ENCODE measurements at places on chromosomes 5 and 9.

DNA sequence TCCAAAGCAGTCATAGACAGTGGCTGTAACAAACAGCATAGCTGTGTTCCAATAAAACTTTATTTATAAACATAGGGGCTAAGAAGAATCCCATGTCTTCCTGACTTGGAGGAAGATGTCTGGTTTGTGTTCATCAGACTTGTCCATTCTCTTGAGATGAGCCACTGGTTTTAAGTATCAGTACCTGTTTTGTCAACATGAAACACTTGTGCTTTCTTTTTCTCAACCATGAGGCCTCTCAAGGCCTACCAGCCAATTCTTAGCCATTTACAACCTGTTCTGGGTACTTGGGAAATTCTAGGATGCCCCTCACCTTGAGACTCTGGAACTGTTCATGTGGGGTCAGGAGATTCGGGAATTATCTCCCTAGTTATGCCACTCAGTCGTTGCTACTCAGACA, 154.3 kb upstream of the PPP1R2B start:
- no peak for DNase-seq

DNA sequence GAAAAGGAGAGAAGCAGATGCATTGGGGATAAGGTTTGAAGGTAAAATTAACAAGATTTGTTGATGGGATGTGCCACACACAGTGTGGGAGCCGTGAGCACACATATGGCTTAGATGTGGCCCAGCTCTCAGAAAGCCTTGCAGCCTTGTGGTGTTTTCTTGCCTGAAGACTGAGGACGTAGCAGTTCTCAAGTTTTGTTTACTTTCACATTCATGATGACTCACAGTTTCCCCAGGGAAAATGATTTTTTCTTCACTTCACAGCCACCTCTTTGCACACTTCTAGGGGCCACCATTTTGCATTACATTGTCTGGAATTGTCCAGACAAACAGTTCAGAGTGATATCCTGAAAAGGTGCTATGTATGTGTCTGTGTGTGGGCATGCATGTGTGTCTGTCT, 126.2 kb downstream of the BASP1 start:
- DNase-seq, result no peak

DNA sequence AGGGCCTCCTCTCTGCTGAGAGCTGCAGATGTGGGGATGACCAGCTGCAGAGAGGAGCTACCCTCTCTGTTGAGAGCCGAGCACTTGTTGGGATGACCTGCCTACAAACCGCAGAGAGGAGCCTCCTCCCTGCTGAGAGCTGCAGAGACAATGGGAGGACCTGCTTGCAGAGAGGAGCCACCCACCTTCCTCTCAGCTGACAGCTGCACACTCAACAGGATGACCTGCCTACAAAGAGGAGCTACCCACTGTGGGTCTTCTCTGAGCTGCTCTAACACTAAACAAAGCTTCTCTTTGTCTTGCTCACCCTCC, 19.6 kb downstream of the TMEM38B start:
- DNase-seq, result no peak

DNA sequence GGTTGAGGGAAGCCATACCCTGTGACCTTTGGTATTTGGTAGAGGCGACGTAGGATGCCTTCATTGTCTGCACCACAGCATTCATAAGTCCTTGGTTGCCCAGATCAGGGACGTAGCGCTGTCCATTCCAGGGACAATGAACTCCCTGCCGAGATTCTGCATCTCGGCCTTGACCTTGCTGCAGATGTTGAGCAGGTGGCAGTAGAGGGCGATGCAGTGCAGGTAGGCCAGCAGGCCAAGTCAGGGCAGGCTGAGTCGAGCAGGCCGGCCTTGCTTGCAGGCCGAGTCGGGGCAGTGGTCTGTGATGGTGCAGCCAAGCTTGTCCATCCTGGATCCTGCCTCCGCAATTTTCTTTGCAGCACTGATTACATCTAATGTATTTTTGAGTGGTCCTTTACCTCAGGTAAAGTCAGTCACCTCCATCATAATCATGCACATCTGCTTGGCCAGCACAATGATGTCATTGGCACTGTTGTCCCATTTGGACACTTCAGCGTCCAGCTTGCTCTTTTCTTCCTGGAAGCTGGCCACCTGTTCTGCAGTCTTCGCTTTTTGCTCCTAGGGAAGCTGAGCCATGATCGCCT, 93.4 kb upstream of the CCDC112 start:
- DNase-seq, result no peak

GRCh38 chr9:112064871-112065270, 110.2 kb downstream of the SUSD1 start:
- DNase-seq, result no peak

- no peak for DNase-seq
These were observed 267.5 kb upstream of the GRIA1 start for GRCh38 chr5:153222936-153223335.

DNA sequence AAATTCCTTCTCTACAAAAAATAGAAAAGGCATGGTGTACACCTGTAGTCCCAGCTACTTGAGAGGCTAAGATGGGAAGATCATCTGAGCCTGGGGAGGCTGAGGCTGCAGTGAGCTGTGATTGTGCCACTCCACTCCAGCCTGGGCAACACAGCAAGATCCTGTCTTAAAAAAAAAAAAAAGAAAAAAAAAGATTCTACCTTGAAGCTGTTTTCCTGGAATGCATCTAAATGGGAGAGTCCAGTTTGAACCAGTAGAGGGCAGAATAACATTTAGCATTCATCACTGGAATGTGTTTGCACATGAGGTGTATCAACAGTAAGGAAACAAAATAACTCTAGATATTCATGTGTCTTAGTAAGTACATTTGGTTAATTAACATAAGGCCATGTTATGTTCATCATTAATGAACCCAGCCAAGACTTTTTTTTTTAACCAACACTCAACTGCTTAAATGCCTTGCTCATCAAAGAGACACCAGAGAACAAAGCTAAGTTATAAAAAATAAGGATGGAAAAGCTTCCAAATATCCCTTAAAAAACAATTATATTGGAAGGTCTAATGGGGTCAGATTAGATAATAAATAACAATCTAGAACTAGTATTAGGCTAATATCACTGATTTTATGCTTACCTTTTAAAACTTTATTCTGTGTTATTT, 16.1 kb downstream of the IFNE start:
- DNase-seq, result no peak

DNA sequence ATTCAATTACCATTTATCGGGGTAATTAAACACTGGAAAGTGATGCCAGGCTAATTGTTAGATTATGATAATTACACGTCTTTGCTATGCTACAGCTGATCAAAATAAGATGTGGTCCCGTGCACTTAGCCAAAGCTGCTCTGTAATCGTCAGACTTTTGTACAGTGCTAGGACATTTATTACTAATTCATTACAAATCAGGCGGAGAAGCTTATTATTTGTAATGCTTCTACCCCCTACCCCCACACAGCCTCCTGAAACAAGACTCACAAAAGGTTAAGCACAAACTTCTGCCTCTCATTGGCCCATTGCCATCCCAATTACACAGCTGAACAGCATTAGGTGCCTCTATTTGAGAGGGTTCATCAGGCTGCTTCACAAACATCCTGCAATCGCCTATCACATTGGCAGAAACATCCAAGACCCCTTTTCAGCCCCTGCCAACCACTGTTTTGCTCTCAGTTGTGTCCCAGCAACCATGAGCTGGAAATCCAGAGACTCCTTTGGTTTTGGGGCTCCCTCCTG, 232.7 kb downstream of the EFNA5 start:
- DNase-seq, result no peak

DNA sequence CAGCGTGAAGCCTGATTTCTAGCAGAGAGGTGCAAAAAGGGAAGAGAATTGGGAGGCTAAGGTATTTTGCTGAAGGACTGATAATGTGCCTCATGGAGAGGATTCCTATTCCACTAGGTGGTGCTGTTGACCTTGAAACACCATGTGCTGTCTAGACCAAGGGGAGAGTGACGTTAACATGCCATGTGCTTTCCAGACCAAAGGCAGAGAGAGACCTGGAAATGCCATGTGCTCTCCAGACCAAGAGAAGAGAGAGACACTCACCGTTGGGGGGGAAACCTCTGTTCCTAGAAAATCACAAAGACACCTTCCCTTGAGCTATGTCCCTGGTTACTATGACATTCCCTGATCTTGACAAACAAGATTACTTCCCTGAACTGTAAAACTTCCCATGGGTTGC, 286.0 kb upstream of the TUSC1 start:
- no peak for DNase-seq

- no peak for DNase-seq
These were observed 27.1 kb downstream of the CD14 start for GRCh38 chr5:140605879-140606278.

Data from activated CD4-positive, CD25-positive, alpha-beta regulatory T cell treated with anti-CD3 and anti-CD28 coated beads, Interleukin-2, amount 50 U/mL, for 16 hours (primary cell).